NCI-H2081 treated with DMSO at 0.1 percent for 48 hours (cell line): ENCODE measurements at places on chromosomes 1 and 21.

GRCh38 chr21:23686737-23687523, 1920.4 kb downstream of the MRPL39 start:
- DNase-seq, result no peak

DNA sequence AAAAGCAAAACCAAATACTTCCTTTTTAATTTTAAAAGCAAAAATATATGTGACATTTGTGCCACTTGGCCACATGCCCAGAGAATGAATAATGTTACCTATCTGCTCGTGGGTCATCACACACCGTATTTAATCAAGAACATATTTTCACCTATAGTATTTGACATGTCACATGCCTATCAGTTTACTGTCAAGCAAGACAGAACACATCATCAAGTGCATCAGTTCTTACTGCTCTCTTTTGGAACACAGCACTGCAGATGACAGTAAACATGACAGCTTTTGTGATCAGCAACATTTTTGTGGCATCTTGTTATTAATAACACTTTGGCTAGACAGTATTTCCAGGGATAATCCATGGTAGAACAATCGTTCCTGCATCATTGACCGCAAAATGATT, 134.4 kb downstream of the LRRC7 start:
- DNase-seq, result no peak

DNA sequence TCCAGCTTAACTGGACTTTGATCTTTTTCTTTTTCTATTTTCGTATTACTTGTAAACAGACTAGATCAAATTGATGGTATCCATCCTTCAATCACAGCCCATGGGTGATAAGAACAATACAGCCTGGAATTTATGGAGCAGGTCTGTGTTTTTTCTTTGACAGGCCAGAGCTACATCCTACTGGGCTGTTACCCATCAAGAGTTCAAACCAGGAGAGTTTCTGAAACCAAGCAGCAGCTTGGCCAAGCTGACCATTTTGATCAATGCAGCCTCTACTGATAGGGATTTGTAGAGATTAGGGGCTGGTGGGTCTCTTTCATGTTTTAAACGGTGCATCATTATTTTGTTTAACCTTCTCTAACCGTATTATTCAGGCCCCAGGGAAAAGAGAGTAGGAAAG, 24.3 kb upstream of the CCDC190 start:
- DNase-seq, result no peak

GRCh38 chr1:198272492-198272891, 115.7 kb downstream of the NEK7 start:
- no peak for DNase-seq

GRCh38 chr1:151611288-151611790, 511 bp upstream of the SNX27 start:
- no peak for DNase-seq

DNA sequence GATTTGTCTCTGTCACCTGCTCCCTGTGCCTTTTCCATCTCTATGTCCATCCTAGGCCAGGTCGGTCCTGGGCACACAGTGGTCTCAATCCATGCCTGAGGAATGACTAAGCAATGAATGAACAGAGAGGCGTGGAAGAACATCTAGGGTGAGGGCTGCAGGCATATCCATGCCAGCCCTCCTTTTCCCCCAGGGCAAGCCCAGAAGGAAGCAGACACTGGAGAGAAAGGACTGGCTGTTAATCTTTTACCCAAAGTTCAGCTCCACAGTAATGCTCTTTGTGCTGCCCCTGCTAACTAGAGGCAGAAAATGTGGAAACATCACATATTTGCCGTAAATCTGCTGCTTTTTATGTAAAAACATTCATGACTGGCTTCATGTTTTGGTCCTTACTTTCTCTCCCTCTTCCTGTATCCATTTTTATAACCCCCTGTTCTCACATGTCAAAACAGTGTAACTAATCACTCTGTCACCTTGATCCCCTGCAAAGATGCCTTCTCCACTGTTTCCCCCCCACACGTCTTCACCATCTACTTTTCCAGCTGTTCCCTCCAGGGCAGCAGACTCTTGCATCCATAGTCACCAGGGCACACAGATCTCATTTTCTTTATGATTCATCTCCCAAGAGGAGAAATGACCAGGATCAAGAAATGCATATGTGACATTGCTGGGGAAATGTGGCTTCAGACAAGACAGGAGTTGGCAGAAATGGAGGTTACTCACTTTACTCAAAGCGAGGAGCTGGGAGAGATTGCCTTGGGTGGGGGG, 166.4 kb upstream of the PROX1 start:
- no peak for DNase-seq

DNA sequence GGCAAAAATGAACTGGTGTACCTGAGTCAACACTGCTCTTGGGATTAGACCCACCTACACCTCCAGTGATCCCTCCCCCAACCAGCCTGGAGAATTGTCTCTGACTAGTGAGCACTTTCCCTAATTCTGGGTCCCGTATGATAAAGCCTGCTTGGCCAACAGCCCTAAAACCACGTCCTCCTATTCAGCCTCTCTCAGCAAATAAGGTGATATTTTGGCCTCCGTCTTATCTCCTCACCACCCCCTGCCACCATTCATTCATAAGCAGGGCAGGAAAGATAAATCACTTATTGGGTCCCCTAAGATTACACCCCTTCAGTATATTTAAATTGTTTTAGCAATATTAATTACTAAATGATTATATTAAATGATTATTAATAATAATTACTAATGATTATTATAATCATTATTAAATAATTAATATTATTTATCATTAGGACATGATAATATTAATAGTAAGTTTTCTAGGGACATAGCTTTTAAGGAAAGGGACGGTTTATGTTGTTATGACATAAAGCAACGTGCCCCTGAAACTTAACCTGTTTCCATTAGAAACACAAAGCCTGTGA, 108.0 kb downstream of the DUSP10 start:
- no peak for DNase-seq

GRCh38 chr21:28932717-28933116, 60.0 kb downstream of the LTN1 start:
- DNase-seq, result no peak

GRCh38 chr1:7591565-7591964, 179.5 kb upstream of the VAMP3 start:
- no peak for DNase-seq

DNA sequence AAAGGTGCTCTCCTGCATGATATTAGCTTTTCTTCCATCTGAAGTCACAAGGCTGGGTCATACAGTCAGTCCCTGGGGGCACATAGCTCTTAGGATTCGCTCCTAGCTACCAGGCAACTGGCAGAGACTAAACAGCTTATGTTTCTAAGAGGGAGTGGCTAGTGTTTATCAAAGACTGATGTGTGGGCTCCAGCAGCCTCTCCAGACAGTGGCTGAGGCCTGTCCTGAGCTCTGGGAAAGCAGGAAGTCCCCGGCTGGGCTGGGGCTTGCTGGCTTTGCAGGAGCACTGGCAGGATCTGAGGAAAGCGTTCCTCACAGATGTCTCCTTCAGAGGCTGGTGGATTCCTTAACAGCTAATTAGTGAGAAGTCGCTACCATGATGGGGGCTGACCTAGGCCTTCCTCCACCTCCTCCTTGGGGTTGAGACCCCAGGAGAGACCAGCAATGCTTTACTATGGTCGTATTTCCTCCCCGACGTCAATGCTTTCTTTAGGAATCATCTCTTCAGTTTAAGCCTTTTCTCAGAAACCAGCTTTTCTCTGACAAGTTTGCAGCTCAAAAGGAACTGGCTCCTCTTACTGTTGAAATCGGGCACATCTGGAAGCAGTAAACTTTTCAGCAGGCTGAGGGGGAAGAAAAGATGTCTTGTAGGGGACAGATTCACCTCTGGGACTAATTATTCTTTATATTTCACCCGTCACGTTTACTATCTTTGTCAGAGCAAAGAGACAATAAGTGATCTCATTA, 33.5 kb upstream of the HHAT start:
- DNase-seq, result no peak

GRCh38 chr1:63802109-63802508, 28.3 kb downstream of the ROR1 start:
- no peak for DNase-seq
